ENCODE measurements at places on chromosomes 5 and 9.

- DNase-seq: no peak
These were observed 10.9 kb downstream of the SMIM3 start for GRCh38 chr5:150789450-150789849.

GRCh38 chr5:74153255-74153790, 487.2 kb downstream of the ENC1 start:
- DNase-seq: no peak

- peak; percentile 60 for DNase-seq
These were observed 42.8 kb downstream of the CAMSAP1 start for GRCh38 chr9:135864447-135865049.

DNA sequence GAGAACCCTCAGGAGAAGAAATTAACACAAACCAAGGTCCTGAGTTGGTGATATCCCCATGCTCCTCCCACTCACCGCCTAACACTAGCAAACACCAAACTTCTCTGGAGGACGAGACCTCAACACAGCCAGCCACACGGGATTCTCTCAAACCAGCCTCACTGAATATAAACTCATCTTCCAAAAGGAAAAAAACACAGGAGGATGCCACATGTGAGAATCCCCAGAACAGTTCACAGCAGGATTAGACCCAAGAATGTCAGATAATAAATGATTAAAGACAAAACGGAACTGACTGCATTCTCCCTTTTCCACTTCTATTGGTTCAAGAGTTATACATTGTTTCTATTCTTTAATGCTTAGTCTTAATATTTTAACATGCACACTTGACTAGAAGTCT, 89.2 kb downstream of the LPAR1 start:
- no peak for DNase-seq

DNA sequence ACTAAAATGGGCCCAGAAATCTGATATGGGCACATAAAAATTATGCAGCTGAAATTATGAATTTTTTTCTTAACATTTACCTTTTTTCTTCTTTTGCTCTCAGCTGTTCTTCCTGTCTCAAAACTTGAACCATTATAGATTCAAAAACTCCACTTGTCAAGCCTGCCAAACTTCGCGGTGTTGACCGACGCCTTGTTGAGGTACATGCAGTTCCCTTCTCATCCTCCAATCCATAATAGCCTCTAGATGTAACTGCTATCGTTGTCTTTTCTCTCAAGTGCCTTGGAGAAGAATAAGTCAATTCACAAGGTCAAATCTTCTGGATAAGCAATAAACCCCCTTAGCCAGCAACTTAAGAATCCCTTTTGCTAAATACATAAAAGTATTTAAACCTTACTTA, 27.2 kb downstream of the RANBP6 start:
- DNase-seq: no peak

DNA sequence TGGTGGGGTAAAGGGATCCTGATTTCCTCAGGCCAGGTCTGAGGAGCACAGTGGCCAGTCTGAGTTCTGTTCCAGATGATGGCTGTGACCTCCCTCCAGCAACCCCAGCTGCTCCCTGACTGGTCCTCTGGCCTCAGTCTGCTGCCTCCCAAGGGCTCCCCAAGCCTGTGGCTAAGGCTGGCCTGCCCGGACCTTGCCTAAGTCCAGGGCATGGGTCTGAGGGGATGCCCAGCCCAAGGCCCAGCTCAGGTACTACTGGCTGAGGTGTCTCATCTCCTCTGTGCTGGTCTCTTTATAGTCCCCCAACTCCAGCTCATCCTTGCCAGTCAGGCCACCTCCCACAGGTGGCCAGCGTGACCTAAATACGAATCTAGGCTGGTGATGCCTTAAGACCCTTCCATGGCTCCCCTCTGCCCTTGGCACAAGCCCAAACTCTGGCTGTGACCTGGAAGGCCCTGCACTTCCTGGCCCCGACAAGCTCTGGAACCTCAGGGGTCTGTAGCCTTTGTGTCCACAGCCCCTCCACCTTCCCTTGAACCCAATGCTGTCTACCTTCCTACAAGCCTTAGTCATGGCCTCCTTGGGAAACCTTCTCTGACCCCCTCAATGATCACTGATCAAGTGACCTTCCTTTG, 9.8 kb downstream of the KIF12 start:
- DNase-seq: no peak

GRCh38 chr9:77896269-77896937, 135.2 kb downstream of the GNAQ start:
- DNase-seq: no peak

DNA sequence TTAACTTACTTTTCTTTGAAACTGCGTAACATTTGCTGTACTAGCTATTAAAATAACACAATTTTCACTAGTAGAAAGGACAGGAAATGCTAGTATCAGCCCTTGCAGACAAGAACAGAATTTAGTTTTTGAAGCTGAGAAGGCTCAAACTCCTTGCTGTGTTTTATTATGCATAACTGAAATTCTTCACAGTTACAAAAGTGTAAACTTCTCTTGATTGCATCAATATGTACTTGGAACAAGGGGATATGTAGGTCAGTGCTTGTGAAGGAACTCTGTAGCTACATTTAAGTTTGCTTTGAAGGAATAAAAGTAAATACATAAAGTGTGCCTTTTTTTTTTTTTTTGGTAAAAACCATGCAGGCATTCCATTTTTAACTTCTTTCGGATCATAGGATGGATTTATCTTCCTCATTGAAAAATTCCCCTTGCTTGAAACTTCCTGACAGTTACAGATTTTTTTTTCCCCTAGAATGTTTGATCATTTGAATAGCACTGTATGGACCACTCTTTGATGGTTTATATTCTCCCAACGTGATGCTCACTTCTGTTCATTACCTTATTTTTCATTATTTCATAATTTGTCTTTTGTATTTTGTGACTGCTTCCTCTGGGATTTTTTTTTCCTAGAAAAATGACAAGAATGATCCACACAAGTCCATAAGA, 94.9 kb upstream of the DAB2 start:
- DNase-seq: no peak

GRCh38 chr5:137935190-137935589, 45.9 kb downstream of the PKD2L2 start:
- DNase-seq: no peak

DNA sequence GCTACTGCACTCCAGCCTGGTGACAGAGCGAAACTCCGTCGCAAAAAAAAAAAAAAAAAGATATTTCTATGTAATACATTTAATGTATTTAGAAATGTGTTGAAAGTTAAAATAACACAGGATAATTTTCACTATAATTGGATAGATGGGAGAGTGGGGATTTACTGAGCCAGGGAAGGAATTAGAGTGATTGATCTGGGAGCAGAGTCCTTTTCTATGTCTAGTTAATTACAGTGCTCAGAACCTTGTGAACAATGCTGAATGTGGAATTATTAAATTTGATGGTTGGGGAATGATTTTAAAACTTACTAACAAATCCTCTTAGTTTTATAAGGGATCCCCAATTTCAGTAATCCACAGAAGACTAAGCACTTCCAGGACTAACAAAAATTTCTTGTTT, 239.7 kb downstream of the CSNK1G3 start:
- DNase-seq: no peak

DNA sequence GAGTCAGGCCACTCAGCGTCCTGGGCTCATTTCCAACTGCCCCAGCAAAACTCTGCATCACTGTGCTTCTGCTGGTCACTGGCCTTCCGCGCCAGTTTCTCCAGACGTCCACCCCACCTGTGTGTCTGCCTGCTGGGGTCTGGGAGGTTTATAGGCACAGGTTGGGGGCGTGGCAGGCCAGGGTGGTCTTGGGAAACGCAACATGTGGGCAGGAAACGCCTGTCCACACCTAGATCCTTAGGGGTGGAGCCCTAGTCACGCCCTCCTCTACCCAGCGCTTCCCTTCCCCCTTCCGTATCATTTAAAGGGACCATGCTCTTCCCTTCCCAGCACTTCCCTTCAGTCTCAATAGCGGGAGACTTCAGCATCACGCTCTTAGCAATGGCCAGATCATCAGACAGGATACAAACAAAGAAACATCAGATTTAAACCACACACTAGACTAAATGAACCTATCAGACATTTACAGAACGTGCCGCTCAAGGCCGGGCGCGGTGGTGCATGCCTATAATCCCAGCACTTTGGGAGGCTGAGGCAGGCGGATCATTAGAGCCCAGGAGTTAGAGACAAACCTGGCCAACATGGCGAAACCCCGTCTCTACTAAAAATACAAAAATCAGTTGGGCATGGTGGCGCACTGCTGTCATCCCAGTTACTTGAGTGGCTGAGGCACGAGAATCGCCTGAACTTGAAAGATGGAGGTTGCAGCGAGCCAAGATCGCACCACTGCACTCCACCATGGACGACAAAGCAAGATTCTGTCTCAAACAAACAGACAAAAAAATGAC, 11.8 kb upstream of the BTNL9 start:
- no peak for DNase-seq

DNA sequence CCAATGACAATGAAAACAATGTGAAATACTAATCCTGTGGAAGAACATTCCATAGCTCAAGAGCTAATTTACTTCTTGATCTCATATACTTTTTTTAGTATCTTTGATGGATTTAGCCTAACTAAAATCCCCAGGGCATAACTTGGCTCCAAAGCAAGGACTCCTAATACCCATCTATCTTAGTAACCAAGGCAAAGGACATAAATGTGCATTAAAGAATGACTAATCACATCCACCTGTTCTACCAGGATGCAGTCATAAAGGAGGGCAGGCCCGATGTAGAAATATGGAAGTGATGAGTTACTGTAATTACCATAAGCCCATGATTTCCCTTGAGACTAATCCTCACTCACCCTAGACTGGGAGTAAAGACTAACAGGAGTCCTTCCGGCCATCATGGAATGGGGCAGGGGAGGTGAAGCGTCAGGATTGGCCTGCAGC, 56.9 kb downstream of the KIF24 start:
- no peak for DNase-seq

DNA sequence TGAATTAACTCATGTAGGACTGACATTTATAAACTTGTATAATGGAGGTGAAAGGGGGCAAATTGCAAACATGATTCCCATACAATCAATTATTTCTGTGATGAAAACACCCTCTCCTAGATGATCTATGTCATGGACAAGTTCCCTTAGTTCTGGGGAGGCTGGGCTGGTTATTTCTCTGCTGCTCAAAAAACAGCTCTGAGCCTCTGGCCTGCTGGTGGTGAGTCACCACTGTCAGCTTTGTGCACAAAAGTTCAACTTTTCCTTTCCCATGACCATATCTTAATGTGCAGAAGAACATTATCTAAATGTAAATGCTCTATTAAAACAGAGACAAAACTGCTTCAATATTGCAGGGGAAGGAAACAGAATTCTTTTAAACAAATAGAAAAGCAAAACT, 85.0 kb downstream of the HMHB1 start:
- DNase-seq: no peak

DNA sequence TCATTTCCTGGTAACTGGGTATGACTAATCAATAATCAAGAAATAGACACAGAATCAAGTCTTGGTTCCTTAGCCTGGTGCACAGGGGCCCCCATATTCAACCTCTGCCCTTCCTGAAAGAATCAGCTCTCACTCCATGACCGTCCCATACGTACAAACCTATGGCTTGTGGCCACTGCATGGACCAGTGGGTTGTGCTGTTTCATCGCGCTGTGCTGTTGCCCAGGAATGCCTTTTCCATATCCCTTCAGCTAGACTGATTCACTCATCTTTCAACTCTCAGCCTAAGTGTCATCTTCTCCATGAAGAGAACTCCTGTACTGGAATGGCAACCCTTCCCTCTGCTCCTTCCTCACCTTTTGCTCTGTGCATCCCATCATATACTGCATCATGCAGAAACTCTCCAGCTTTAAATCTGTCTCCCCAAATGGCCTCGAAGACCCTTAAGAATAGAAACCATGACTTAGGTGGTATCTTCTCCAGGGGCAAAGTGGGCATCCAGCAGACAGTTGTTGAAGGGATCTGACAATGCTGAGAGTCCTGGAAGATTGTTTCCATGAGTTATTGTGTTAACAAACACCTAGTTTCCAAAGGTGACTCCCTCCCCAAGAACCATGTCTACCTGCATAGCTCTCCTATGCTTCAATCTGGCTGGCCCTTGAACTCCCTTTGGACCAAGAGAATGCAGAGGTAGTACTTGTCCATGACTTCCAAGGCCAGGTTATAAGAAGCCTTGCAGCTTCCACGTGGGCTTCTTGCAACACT, 180.8 kb downstream of the ACTL7B start:
- no peak for DNase-seq
